ENCODE measurements at places on chromosomes 1 and 21. TPM values are rescaled to one million over a fixed set of nuclear protein-coding genes. Genes with fewer than 3 reads are reported as not detected.

KCNK2 gene
- total RNA-seq, result not detected

DNA sequence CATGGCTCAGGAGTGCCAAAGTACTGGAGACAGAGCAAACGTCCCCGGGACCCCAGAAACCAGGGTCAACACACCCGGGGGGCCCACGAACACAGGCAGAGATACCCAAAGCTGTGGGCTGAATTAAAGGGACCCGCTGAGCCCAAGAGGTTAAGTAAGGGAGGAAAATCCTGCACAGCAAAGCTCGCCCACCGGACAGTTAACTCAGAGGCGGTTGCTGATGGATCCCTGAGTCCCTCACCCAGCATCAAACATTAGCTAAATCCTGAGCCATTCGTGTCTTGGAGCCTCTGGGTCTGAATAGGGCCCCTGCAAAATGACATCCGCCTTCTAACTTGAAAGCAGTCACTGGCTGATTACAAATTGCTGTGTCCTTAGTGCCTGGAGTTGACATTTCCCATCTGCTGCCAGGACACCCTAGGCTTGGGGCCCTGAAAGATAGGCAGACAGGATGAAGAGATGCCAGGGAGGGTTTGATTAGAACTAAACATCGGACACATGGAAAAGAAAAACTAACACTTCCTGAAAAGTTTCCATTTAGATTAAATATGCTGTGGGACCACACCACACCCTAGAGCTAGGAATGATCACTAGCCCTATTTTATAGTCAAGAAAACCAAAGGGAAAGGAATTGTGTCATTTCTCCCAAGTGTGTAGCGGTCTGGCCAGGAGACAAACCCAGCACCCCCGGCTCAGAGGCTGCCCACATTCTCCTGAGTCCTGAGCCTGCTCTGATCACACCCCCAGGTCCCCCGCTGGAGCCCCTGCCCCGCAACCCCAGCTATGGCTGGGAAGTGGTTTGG lies 239.3 kb downstream of the NPHP4 start:
- peaks cover 8% of the 10 kb centered on the region for H3K27me3 ChIP-seq
- DNase-seq, result no peak
- H3K27ac ChIP-seq, result no peak overlapping the region
- no peaks in the 10 kb centered on the region for H3K36me3 ChIP-seq
- no peak overlapping the region for H3K4me3 ChIP-seq

UBE2Q1 gene
- 55.8 TPM for total RNA-seq

MYOG gene
- not detected for total RNA-seq

DNA sequence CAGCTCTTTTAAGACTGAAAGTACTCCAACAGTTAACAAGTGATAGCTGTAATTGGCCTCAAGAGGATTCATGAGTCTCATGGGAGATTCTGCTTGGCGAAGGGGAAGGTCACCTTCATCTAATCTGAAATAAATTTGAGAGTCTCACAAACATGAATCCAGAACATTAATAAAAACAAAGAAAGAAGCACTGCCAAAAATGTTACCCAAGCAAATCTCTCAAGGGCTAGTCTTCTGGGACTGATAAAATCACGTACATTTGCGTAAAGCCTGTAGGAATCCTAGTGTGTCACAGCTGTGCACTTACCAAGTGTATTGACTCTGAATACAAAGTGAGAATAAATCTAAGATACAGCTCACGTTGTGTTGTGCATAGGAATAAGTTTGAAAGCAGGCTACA lies 21.2 kb upstream of the NUF2 start:
- DNase-seq, result no peak
- H3K4me1 ChIP-seq, result no peaks in the 10 kb centered on the region
- H3K27me3 ChIP-seq, result no peaks in the 10 kb centered on the region
- no peak overlapping the region for H3K4me3 ChIP-seq
- peaks cover 6% of the 10 kb centered on the region for H3K36me3 ChIP-seq
- no peak overlapping the region for H3K27ac ChIP-seq

Data from SJSA1 (cell line).